ENCODE measurements at places on chromosomes 5 and 9.

- H3K4me1 ChIP-seq, result no peaks in the 10 kb centered on the region
- no peak overlapping the region for H3K27ac ChIP-seq
- H3K27me3 ChIP-seq, result no peaks in the 10 kb centered on the region
- DNase-seq, result no peak
- H3K4me3 ChIP-seq, result no peak overlapping the region
Observed at GRCh38 chr5:62542720-62543119, 35.9 kb upstream of the LRRC70 start.

GRCh38 chr9:1707291-1707690 lies 307.9 kb upstream of the SMARCA2 start:
- no peaks in the 10 kb centered on the region for H3K36me3 ChIP-seq
- H3K27me3 ChIP-seq, result no peaks in the 10 kb centered on the region
- DNase-seq, result no peak
- H3K4me1 ChIP-seq, result no peaks in the 10 kb centered on the region
- H3K4me3 ChIP-seq, result no peak overlapping the region
- H3K27ac ChIP-seq, result no peak overlapping the region

DNA sequence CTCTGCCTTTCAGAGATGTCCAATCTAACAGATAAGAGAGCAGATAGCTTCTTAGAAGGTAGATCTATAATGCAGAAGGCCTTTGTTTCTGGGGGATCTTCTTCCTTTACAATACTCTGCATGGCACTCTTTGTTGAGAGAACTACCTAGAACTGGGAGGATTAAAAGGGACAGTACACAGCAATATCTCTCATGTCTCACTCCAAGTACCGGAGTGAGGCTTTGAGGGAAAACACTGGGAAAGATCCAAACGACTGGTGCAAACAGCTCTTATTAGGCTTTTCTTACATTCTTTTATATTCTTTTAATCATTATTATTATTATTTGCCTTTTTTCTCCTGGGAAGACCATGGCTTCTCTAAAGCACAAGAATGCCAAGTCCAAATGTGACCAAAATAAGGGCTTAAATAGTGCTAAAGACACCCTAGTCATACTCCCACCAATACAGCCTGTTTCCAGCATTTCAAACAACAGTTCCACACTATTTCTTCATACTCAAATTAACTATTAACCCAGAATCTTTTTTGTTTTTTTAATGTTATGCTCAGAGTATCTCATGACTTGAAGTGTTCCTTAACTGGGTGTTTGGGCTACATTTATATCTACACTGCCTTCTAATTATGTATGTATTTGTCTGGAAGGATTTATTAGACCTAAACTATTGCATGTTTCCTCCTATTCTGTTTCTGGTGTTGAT lies 52.7 kb downstream of the ABHD17B start:
- H3K4me1 ChIP-seq, result no peaks in the 10 kb centered on the region
- H3K4me3 ChIP-seq, result no peak overlapping the region
- H3K27me3 ChIP-seq, result no peaks in the 10 kb centered on the region
- no peaks in the 10 kb centered on the region for H3K36me3 ChIP-seq
- no peak for DNase-seq

- no peak for DNase-seq
- peaks cover 2% of the 10 kb centered on the region for H3K27me3 ChIP-seq
- H3K36me3 ChIP-seq, result no peaks in the 10 kb centered on the region
- H3K4me1 ChIP-seq, result no peaks in the 10 kb centered on the region
- no peak overlapping the region for H3K4me3 ChIP-seq
Observed at GRCh38 chr9:90720621-90721265, 78.1 kb upstream of the DIRAS2 start.

DNA sequence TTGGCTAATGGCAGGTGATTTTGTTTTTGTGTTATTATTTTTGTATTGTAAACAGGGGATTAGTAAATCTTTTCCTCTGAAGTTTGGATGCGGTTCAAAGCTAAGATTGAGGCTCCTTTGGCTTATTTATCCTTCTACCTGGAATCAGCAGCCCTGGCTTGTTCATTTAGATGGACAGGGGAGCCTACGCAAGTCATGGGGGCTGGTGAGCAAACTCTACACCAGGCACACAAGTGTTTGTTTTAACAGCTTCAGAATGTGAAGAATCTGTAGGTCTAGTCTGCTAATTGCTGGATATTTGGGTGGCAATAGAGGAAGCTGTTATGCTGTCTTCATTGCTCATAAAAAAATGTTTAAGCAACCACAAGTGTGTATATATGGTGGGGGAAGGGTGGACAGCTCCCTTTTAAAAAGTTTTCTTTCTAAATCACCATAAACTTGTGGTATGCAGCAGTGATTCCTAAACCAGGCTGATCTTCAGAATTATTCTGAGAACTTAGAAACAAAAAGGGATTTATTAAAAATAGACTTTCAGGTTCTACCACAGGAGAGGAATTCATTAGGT lies 20.7 kb downstream of the ZNF462 start:
- no peak overlapping the region for H3K4me3 ChIP-seq
- no peak overlapping the region for H3K27ac ChIP-seq
- no peaks in the 10 kb centered on the region for H3K36me3 ChIP-seq
- DNase-seq, result no peak

DNA sequence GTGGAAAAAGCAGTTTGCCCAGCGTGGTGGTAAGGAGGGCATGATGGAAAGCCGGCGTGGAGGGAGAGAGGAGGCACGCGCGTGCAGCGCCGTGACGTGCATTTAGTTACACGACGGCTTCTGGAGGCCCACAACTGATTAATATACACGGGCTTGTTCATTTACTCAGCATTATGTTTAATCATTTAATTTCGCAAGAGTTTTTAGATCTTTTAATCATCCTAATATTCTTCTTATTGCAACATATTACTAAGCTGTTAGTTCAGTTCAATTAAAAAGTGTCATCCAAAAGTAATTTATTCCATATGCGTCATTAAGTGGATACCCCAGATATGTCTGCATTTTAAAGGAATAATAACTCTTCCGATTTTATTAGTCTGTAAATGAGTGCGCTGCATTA lies 220.5 kb downstream of the HSPA4 start:
- H3K27ac ChIP-seq, result no peak overlapping the region
- no peaks in the 10 kb centered on the region for H3K27me3 ChIP-seq
- H3K4me3 ChIP-seq, result no peak overlapping the region
- H3K4me1 ChIP-seq, result no peaks in the 10 kb centered on the region
- no peaks in the 10 kb centered on the region for H3K36me3 ChIP-seq
- no peak for DNase-seq

DNA sequence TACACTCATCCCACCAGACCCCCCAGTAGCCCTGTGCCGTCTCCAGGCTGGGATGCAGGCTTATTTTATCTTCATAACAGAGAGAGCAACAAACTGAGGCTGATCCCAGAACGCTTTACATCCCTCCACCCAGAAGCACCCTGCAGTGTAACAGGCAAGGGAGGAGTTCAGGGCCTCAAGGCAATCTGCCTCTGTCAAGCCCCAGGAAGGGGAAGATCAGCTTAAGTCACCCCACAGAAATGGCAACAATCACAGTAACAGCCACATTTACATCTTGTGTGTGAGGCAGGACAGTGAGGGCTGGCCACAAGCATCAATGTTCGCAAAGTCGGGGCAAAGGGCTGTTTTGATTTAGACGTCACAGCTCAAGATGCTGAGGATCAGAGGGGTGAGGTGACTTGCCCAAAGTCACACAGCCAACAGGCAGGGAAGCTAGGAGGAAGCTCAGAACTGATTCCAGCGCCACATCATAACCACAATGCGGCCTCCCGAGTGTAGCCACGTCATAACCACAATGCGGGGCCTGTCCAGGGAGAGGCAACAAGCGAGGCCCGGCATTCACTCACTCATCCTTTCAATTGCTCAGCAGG lies 14.4 kb downstream of the STK10 start:
- H3K36me3 ChIP-seq, result no peaks in the 10 kb centered on the region
- no peaks in the 10 kb centered on the region for H3K27me3 ChIP-seq
- no peak for DNase-seq
- H3K4me3 ChIP-seq, result no peak overlapping the region

GRCh38 chr5:54215233-54215736 lies 95.1 kb downstream of the ARL15 start:
- no peak for DNase-seq
- no peaks in the 10 kb centered on the region for H3K36me3 ChIP-seq
- peaks cover 4% of the 10 kb centered on the region for H3K4me1 ChIP-seq
- H3K27me3 ChIP-seq, result no peaks in the 10 kb centered on the region
- no peak overlapping the region for H3K4me3 ChIP-seq

DNA sequence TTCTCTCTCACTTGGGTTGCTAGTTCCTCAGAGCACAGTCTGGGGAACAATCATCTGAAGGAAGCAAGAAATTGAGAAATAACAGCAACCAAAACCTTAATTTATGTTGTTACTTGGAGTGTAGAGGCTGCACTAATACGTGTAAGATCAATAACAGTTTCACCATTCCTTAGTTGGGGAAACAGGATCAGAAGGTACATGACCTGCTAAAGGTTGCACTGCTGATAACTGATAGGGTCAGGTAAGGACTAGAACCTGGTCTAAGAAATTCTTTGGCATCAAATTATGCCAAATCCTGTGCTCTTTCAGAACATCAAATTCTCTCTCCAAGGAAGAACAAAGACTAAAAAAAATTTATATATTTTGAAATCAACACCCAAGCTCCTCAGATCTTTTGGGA lies 278.6 kb upstream of the C9orf72 start:
- H3K27me3 ChIP-seq, result no peaks in the 10 kb centered on the region
- no peaks in the 10 kb centered on the region for H3K36me3 ChIP-seq
- no peaks in the 10 kb centered on the region for H3K4me1 ChIP-seq
- H3K27ac ChIP-seq, result no peak overlapping the region
- no peak overlapping the region for H3K4me3 ChIP-seq

DNA sequence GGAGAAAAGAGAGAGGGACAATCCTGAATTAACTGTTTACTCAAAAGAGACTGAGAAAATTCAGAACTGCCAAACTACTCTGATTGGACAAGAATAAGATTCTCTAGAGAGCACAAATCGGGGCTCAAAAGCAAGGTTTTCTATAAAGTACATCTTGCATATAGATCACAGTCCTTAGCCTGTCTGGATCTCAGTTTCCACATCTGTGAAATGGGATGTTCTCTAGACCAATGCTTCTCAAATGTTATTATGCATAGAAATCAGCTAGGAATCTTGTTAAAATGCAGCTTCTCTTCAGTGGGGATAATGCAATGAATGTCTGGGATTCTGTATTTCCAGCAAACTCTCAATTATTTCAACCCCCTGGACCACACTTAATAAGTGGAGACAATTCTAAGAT lies 231.6 kb downstream of the ESM1 start:
- no peaks in the 10 kb centered on the region for H3K36me3 ChIP-seq
- H3K4me1 ChIP-seq, result peaks cover 5% of the 10 kb centered on the region
- no peak overlapping the region for H3K4me3 ChIP-seq
- no peak overlapping the region for H3K27ac ChIP-seq
- DNase-seq, result no peak
